Smooth muscle cell of the umbilical artery (primary cell): ENCODE measurements at places on chromosomes 4 and X. TPM values are rescaled to one million over a fixed set of nuclear protein-coding genes. Genes with fewer than 3 reads are reported as not detected.

FGF5 gene
- total RNA-seq, result 3.9 and 33.6 TPM in 2 replicates

TRIM60 gene
- total RNA-seq, result not detected in 2 replicates

ATP8A1 gene
- 0.59 and 0.65 TPM in 2 replicates for total RNA-seq

KLHL4 gene
- total RNA-seq, result 6.8 and 7.1 TPM in 2 replicates

PITX2 gene
- 33.3 and 60.6 TPM in 2 replicates for total RNA-seq

GIMD1 gene
- not detected in 2 replicates for total RNA-seq

TSPAN7 gene
- not detected in 2 replicates for total RNA-seq

TMPRSS11A gene
- not detected in 2 replicates for total RNA-seq

TRIM2 gene
- 44.4 and 54.0 TPM in 2 replicates for total RNA-seq

OTUD6A gene
- total RNA-seq, result not detected in 2 replicates

CRLF2 gene
- total RNA-seq, result not detected in 2 replicates

SLIT2 gene
- 18.1 and 34.0 TPM in 2 replicates for total RNA-seq

REELD1 gene
- not detected in 2 replicates for total RNA-seq

SH3TC1 gene
- total RNA-seq, result 5.1 and 5.3 TPM in 2 replicates

CT45A10 gene
- not detected in 2 replicates for total RNA-seq

DGAT2L6 gene
- not detected in 2 replicates for total RNA-seq

ATP6AP2 gene
- total RNA-seq, result 254 and 332 TPM in 2 replicates

IL2 gene
- total RNA-seq, result not detected in 2 replicates

TMPRSS11D gene
- not detected in 2 replicates for total RNA-seq

TTC29 gene
- total RNA-seq, result not detected in 2 replicates

DDIT4L gene
- total RNA-seq, result 2.6 and 2.7 TPM in 2 replicates

GCNA gene
- 3.0 and 3.3 TPM in 2 replicates for total RNA-seq

CSAG3 gene
- not detected in 2 replicates for total RNA-seq

GATA1 gene
- not detected in 2 replicates for total RNA-seq

SPARCL1 gene
- not detected in 2 replicates for total RNA-seq

TBX22 gene
- total RNA-seq, result not detected in 2 replicates

LEF1 gene
- total RNA-seq, result under 0.01 and 0.28 TPM in 2 replicates

NSUN7 gene
- total RNA-seq, result 0.30 TPM in 1 of 2 replicates, not detected in the other

SMIM14 gene
- total RNA-seq, result 40.4 and 44.0 TPM in 2 replicates

BTK gene
- total RNA-seq, result not detected in 2 replicates

YTHDC1 gene
- 23.2 and 38.3 TPM in 2 replicates for total RNA-seq

SHROOM2 gene
- 3.0 and 4.5 TPM in 2 replicates for total RNA-seq

GABRQ gene
- 0.89 and 2.3 TPM in 2 replicates for total RNA-seq

UGT8 gene
- total RNA-seq, result 0.05 TPM in 1 of 2 replicates, not detected in the other

SCML1 gene
- 5.0 and 5.5 TPM in 2 replicates for total RNA-seq

ZMAT1 gene
- 0.23 and 0.30 TPM in 2 replicates for total RNA-seq

ERAS gene
- not detected in 2 replicates for total RNA-seq

FGFBP2 gene
- total RNA-seq, result not detected in 2 replicates

BANK1 gene
- total RNA-seq, result under 0.01 and 0.14 TPM in 2 replicates

UGT2B11 gene
- total RNA-seq, result not detected in 2 replicates

EVC gene
- 53.4 and 87.2 TPM in 2 replicates for total RNA-seq

ZRSR2 gene
- 3.9 and 7.1 TPM in 2 replicates for total RNA-seq
